Activated CD4-positive, alpha-beta T cell treated with anti-CD3 and anti-CD28 coated beads for 36 hours (primary cell): ENCODE measurements at places on chromosomes 5 and 9.

DNA sequence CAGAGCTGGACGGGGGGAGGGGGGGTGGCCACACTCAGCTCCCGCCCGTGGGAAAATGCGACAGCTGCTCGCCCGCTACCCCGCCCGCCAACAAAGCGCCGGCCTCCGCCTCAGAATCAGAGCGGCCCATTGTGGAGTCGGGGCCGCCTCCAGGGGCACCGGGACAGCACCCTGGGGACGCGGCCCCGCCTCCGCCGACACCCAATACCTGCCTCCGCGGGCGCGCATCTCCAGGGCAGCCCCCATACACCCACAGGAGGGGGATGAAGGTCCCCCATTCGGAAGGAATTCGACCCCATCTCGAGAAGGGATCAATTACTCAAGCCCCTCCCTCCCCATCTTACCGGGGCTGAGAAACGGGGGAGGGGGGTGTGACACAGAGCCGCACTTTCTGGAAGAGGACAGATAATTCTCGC lies 1.3 kb downstream of the NOTCH1 start:
- peaks cover 22% of the 10 kb centered on the region for H3K36me3 ChIP-seq
- peak overlapping the region; percentile 88 for H3K27ac ChIP-seq
- peaks cover 49% of the 10 kb centered on the region for H3K4me1 ChIP-seq

DNA sequence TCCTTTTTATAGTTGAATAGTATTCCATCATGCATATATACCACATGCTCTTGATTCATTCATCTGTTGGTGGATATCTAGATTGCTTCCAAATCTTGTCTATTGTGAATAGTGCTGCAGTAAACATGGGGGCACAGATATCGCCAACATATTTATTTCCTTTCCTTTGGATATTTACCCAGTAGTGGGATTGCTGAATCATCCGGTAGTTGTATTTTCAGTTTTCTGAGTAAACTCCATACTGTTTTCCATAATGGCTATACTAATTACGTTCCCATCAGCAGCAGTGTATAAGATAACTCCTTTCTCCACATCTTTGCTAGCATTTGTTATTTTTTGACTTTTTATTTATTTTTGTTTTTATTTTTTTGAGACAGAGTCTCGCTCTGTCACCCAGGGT lies 3.3 kb downstream of the SNX2 start:
- H3K27ac ChIP-seq, result peak overlapping the region; percentile 47
- peaks cover 38% of the 10 kb centered on the region for H3K4me1 ChIP-seq
- DNase-seq, result no peak
- peaks cover 7% of the 10 kb centered on the region for H3K36me3 ChIP-seq
- no peak overlapping the region for H3K4me3 ChIP-seq

DNA sequence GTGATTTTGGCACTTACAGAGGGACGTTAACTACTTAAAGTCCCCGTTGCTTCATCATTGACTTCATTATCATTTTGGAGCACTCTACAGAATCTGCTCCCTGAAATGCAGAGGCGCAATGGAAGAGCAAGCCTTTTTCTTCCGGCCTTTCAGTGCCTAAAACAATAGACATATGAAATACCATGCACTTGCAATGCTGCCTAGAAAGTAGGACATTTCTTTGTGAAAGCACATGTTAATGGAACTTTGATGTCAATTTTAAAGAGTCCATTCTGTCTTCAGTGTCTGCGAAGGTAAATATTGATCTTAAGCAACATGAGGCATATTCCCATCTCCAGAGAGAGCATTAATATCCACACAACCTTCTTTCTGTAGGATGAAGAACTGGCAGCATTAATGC lies 36.3 kb downstream of the ITGA2 start:
- H3K4me3 ChIP-seq, result no peak overlapping the region
- no peak overlapping the region for H3K27ac ChIP-seq
- peaks cover 2% of the 10 kb centered on the region for H3K27me3 ChIP-seq
- DNase-seq, result no peak
- peaks cover 13% of the 10 kb centered on the region for H3K4me1 ChIP-seq

GRCh38 chr5:161547738-161548486 lies 1.4 kb upstream of the GABRB2 start:
- H3K4me3 ChIP-seq, result no peak overlapping the region
- peak; percentile 9 for DNase-seq
- peaks cover 7% of the 10 kb centered on the region for H3K4me1 ChIP-seq
- H3K36me3 ChIP-seq, result no peaks in the 10 kb centered on the region
- no peak overlapping the region for H3K27ac ChIP-seq
- H3K27me3 ChIP-seq, result peaks cover 67% of the 10 kb centered on the region

DNA sequence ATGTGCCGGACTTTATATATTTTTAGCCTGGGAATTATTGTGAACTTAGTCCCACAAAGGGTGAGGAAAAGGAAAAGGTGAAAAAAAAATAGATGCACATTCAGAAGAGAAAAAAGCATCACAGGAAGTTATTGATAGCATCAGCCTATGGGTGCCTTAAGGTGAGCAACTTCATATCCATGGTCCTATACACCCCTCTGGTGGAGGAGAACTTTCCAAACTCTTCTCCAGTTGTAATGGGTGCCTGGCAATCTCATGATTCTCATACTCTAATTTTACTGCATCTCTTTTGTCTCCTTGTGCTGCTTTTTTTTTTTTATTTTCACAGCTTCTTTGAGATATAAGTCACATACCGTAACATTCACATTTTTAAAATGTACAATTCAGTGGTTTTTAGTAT lies 107.4 kb downstream of the JAKMIP2 start:
- DNase-seq, result no peak
- no peaks in the 10 kb centered on the region for H3K36me3 ChIP-seq
- no peaks in the 10 kb centered on the region for H3K27me3 ChIP-seq
- H3K4me3 ChIP-seq, result no peak overlapping the region
- no peaks in the 10 kb centered on the region for H3K4me1 ChIP-seq

- no peaks in the 10 kb centered on the region for H3K27me3 ChIP-seq
- H3K36me3 ChIP-seq, result no peaks in the 10 kb centered on the region
- no peak overlapping the region for H3K4me3 ChIP-seq
- no peak for DNase-seq
- H3K27ac ChIP-seq, result peak overlapping the region; percentile 20
These were observed 17.8 kb downstream of the BICD2 start for GRCh38 chr9:92746567-92747458.

GRCh38 chr9:5326893-5327548 lies 12.7 kb downstream of the RLN1 start:
- H3K36me3 ChIP-seq, result peaks cover 28% of the 10 kb centered on the region
- no peak overlapping the region for H3K4me3 ChIP-seq
- no peaks in the 10 kb centered on the region for H3K27me3 ChIP-seq
- H3K27ac ChIP-seq, result no peak overlapping the region
- peaks cover 12% of the 10 kb centered on the region for H3K4me1 ChIP-seq

- H3K4me3 ChIP-seq, result no peak overlapping the region
- no peaks in the 10 kb centered on the region for H3K36me3 ChIP-seq
- H3K27me3 ChIP-seq, result no peaks in the 10 kb centered on the region
- no peak overlapping the region for H3K27ac ChIP-seq
These were observed 33.9 kb upstream of the ARHGAP26 start for GRCh38 chr5:142736247-142736632.

DNA sequence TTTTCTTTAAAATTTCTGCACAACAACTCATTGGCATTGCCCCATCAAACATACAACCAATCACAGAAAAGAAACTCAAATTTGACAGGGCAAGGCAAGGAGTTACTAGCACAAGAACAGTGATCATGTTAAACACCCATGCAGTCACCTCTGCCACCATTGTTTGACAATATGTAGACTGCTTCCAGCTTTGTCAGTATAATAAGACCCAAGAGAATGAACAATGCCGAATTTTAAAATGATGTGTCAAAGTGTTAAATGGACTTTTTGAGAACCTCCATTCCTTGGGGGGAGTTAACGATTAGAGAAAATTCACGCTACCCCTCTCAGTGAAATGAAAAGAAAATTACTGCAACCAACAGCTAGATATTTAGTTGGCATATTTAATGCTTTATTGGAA lies 109.2 kb downstream of the SEMA6A start:
- no peaks in the 10 kb centered on the region for H3K4me1 ChIP-seq
- H3K27ac ChIP-seq, result no peak overlapping the region
- DNase-seq, result no peak
- no peaks in the 10 kb centered on the region for H3K27me3 ChIP-seq
- no peak overlapping the region for H3K4me3 ChIP-seq

DNA sequence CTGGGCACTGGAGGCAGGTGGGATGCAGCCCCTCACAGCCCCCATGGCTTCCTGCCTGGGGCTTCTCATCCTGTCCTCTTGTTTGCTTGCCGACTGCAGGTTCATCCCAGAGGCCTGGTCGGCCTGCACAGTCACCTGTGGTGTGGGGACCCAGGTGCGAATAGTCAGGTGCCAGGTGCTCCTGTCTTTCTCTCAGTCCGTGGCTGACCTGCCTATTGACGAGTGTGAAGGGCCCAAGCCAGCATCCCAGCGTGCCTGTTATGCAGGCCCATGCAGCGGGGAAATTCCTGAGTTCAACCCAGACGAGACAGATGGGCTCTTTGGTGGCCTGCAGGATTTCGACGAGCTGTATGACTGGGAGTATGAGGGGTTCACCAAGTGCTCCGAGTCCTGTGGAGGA lies 232.7 kb downstream of the ADAMTSL1 start:
- no peak for DNase-seq
- H3K4me1 ChIP-seq, result no peaks in the 10 kb centered on the region
- H3K36me3 ChIP-seq, result no peaks in the 10 kb centered on the region
- no peak overlapping the region for H3K27ac ChIP-seq

- H3K36me3 ChIP-seq, result peaks cover 30% of the 10 kb centered on the region
- no peak overlapping the region for H3K4me3 ChIP-seq
- H3K4me1 ChIP-seq, result no peaks in the 10 kb centered on the region
These were observed 32.9 kb downstream of the RAB24 start for GRCh38 chr5:177270653-177271052.

GRCh38 chr5:7910738-7911428 lies 41.9 kb downstream of the MTRR start:
- no peak for DNase-seq
- peaks cover 54% of the 10 kb centered on the region for H3K36me3 ChIP-seq

DNA sequence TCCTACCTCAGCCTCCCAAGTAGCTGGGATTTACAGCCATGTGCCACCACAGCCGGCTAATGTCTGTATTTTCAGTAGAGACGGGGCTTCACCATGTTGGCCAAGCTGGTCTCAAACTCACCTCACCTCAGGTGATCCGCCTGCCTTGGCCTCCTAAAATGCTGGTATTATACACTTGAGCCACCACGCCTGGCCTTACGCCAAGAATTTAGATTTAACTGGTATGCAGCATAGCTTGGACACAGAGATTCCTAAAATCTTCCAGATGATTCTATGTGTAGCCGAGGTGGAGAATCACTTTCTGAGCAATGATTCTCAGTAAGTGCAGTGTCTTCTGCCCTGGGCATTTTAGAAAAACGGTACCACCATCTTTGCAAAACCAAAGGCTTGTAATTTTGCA lies 74.1 kb downstream of the HABP4 start:
- DNase-seq, result no peak
- no peak overlapping the region for H3K27ac ChIP-seq
- H3K4me1 ChIP-seq, result peaks cover 17% of the 10 kb centered on the region
- peaks cover 2% of the 10 kb centered on the region for H3K36me3 ChIP-seq

GRCh38 chr5:157294407-157295091 lies 28.6 kb downstream of the CYFIP2 start:
- no peak for DNase-seq
- H3K4me3 ChIP-seq, result no peak overlapping the region
- H3K4me1 ChIP-seq, result peaks cover 47% of the 10 kb centered on the region
- H3K36me3 ChIP-seq, result peaks cover 82% of the 10 kb centered on the region
- H3K27me3 ChIP-seq, result no peaks in the 10 kb centered on the region

DNA sequence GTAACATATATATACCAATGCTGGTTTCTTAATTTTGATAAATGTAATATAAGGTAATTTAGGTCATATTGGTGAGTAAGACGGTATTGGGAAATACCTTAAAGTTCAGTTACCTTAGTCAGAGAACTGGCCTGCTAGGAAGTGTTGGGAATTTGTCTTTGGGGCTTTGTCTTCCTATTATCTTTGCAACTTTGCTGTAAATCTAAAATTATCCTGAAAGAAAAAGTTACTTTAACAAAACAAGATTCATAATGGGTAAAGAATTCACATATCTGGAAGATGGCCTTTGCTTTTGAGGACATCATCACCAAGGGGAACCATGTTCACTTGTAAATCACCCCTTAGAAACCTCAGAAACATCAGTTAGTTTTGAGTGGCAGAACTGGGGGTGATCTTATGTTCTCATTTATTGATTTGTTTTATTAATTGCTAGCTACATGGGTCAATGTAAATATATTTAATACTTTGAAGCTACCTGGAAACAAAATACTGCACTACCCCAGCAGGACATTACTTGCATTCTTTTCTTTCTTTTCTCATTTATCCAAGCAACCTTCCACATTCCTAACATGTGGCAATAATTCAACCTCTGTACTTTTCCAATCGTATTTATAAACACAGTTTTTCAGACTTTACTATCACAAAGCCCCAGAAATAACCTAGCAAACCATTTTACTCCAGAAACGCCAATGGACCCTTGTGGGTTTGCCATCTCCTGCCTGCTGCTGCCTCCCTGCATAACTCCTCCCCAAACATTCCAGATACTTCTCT lies 41.4 kb downstream of the GLIS3 start:
- H3K27me3 ChIP-seq, result no peaks in the 10 kb centered on the region
- no peaks in the 10 kb centered on the region for H3K4me1 ChIP-seq
- H3K4me3 ChIP-seq, result no peak overlapping the region
- H3K36me3 ChIP-seq, result no peaks in the 10 kb centered on the region
- DNase-seq, result no peak

GRCh38 chr9:121998513-121999049 lies 94.5 kb downstream of the TTLL11 start:
- H3K4me3 ChIP-seq, result no peak overlapping the region
- DNase-seq, result no peak

- H3K4me1 ChIP-seq, result no peaks in the 10 kb centered on the region
- H3K27ac ChIP-seq, result no peak overlapping the region
- no peak overlapping the region for H3K4me3 ChIP-seq
- H3K27me3 ChIP-seq, result no peaks in the 10 kb centered on the region
- H3K36me3 ChIP-seq, result peaks cover 63% of the 10 kb centered on the region
These were observed 39.0 kb downstream of the DROSHA start for GRCh38 chr5:31492869-31493268.

DNA sequence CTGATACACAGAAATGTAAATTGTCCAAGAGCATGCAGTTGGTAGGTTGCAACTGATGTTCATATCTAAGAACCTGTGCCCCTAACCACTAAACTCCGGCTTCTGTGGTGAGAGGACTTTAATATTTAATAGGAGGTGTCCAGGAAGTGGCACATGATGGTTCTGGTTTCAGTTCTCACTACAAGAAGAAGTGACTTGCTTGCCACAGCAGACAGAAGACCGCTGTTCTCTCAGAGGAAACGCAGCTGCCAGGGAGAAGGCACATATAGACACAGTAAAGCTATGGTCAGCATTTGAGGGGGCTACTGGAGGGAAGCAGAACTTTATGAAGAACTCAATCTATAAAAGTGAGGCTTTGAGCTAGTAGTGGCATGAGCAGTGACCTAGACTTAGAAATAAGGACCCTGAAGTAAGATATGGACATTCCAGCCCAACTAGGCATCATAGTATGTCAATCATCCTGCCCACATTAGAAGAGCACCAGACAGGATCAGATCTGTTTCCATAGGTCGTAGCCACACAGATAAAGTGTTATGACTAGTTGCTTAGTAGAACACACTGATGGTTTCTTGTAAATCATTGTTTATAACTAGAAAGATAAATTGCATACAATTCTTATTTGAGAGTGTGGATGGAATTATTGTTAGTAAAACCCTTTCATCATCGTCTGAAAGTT lies 36.4 kb upstream of the DAB2 start:
- H3K4me1 ChIP-seq, result no peaks in the 10 kb centered on the region
- no peak for DNase-seq
- no peaks in the 10 kb centered on the region for H3K36me3 ChIP-seq
- no peak overlapping the region for H3K4me3 ChIP-seq
- H3K27ac ChIP-seq, result no peak overlapping the region
